Renal cortical epithelial cell (primary cell): ENCODE measurements at places on chromosomes 7 and 10. TPM values are rescaled to one million over a fixed set of nuclear protein-coding genes. Genes with fewer than 3 reads are reported as not detected.

Gene GDF2
- total RNA-seq = not detected in 2 replicates

- peak; percentile 10 for DNase-seq
These were observed 293.5 kb upstream of the IMMP2L start for GRCh38 chr7:111855842-111856227.

Gene ABLIM1
- total RNA-seq = 31.1 and 77.4 TPM in 2 replicates

GRCh38 chr10:119753309-119753708 is 27.5 kb downstream of the INPP5F start:
- no peak for DNase-seq

Gene APBB1IP
- total RNA-seq = 4.2 and 23.8 TPM in 2 replicates

Gene ASZ1
- not detected in 2 replicates for total RNA-seq

DNA sequence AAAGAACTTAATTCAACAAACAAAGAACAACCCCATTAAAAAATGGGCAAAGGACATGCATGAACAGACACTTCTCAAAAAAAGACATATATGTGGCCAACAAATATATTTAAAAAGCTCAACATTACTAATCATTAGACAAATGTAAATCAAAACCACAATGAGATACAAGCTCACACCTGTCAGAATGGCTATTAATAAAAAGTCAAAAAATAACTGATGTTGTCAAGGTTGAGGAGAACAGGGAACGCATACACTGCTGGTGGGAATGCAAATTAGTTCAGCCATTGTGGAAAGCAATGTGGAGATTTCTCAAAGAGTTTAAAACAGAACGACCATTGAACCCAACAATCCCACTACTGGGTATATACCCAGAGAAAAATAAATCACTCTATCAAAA is 19.1 kb downstream of the ZFAND4 start:
- no peak for DNase-seq

- no peak for DNase-seq
These were observed 146.3 kb downstream of the TCF7L2 start for GRCh38 chr10:113096128-113096996.

DNA sequence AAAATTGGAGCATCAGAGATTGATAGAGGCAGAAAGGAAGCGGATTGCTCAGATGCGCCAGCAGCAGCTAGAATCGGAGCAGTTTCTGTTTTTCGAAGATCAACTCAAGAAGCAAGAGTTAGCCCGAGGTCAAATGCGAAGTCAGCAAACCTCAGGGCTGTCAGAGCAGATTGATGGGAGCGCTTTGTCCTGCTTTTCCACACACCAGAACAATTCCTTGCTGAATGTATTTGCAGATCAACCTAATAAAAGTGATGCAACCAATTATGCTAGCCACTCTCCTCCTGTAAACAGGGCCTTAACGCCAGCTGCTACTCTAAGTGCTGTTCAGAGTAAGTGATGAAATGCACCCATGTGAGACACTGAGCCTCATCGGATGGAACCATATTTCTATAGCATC is 33.1 kb downstream of the STAMBPL1 start:
- peak; percentile 30 for DNase-seq

Gene PAPOLB
- total RNA-seq = not detected in 2 replicates

Gene FFAR4
- total RNA-seq = not detected in 2 replicates

DNA sequence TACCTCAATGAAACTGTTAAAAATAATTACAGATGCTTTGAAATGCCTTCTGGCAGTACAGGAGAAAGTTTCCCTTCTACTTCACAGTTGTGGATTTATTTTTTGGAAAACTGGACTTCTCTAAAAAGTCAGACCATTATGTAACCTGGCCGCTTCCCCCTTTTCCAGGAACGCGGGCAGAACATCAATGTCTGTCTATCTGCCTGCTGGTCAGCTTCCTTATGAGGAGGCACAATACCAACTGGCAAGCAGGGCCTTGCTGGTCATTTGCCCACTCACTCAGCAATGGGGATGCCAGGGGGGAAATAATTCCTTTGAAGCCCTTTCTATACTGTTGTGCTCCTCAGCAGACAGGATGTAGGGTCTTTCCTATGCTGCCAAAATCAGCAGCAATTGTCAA is 22.5 kb upstream of the ADRB1 start:
- DNase-seq = no peak

- DNase-seq = peak; percentile 47
These were observed 8.8 kb downstream of the AKAP9 start for GRCh38 chr7:91949221-91950009.

Gene AKR1C3
- 69.8 and 71.9 TPM in 2 replicates for total RNA-seq

Gene MXI1
- 18.4 and 37.2 TPM in 2 replicates for total RNA-seq

Gene IL6
- 52.3 and 84.2 TPM in 2 replicates for total RNA-seq

Gene SRRM3
- 0.30 TPM in 1 of 2 replicates, not detected in the other for total RNA-seq

- DNase-seq = no peak
These were observed 175.3 kb downstream of the JAZF1 start for GRCh38 chr7:28005075-28005846.

DNA sequence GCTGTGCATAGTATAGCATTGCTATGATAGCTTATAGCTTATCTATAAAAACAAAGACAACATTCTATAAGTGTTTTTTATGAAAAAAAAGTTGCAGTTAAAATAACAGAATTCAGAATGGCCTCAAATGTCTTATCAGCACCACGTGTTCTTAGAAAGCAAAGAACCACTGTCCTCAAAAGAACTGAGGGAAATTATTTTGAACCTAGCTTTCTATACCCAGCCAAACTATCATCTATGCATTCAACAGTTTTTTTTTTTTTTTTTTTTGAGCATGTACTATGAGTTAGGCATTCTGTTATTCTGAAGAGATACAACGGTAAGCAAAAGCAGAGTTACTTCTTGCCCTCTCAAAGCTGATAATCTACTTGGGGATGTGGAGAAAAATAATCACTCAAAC is 247.8 kb downstream of the CREB5 start:
- no peak for DNase-seq

Gene TECPR1
- total RNA-seq = 19.6 and 22.0 TPM in 2 replicates

DNA sequence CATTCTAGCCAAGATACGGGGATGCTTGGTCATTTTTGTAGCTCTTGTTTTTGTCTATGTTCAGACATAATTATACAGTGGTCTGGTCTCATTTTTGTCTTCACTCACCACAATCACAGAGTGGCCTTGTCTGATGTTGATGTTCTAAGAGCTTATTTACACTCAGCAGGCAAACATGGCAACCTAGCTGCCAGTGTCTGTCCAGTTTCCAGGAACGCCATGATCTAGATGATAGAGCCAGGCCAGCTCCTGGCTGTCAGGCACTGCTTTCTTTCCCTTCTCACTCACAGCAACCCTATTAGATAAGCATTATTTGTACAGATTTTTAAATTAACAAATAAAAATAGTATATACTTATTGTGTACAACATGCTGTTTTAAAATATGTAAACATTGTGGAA is 98.6 kb upstream of the PHF14 start:
- DNase-seq = no peak

DNA sequence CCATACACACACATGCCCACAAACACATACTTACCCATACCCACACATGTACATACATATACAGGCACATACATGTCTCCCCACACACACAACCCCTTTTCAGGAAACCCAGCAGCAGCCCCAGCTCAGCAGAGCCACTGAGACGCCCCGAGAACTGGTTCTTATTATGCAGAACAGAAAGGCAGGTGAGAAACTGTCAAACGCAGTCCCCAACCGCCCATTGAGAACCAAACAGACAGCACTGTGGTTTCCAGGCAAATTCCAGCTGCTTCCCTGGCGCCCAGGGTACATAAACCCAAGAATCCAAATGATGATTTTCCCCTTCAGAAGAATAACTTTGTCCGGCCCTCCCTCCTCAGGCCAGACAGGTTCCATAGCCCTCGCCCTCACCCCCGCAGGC is 366.6 kb upstream of the ZMIZ1 start:
- no peak for DNase-seq

DNA sequence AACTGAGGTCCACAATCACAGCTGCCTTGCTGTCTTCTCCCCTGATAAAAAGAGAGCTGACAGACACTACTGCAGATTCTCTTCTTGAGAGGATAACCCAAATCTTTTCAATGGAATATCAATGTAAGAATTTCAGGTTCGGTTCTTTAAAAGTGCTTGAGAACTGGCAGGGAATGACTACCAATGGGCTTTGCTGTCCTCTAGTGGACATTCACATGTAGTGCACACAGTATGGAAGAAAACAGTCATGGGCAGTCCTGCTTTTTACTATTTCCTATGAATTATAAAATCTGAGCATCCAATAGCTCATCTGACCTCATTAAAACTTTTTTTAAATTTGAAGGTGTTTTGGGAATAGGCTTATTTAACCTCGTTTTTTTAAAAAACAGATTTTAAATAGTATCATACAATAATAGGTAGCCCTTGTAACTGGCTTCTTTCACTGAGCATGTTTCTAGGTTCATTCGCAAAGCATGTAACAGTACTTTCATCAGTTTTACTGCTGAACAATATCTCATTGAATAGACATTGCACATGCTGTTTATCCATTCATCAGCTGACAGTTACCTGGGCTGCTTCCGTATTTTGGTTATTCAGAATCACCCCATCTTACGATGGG is 18.3 kb downstream of the FZD9 start:
- peak; percentile 64 for DNase-seq
